ENCODE measurements at places on chromosomes 11 and 22.
A peak's percentile ranks its signal among the peaks of the same experiment; 100 is the strongest.

GRCh38 chr11:76735841-76736240 is 47.3 kb upstream of the TSKU start:
- DNase-seq: no peak

GRCh38 chr11:2558861-2559526 is 114.2 kb downstream of the KCNQ1 start:
- no peak for DNase-seq

DNA sequence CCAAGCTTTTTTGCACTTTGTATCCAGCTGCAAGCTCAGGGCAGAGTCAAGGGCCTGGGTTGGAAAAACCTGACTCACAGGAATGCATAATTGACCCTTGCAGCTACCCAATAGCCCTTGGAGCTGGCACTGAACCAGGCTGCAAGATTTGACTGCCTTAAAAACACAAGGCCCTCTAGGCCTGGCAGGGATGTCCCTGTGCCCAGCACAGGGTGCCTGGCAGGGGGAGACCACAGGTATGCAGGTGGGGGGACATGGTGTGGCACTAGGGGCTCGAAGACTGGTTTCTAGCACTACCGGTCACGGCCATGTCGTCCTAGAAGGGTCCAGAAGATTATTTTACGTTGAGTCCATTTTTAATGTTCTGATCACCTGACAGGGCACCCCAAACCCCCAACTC is 30.2 kb downstream of the SBF1 start:
- DNase-seq: peak; percentile 61

DNA sequence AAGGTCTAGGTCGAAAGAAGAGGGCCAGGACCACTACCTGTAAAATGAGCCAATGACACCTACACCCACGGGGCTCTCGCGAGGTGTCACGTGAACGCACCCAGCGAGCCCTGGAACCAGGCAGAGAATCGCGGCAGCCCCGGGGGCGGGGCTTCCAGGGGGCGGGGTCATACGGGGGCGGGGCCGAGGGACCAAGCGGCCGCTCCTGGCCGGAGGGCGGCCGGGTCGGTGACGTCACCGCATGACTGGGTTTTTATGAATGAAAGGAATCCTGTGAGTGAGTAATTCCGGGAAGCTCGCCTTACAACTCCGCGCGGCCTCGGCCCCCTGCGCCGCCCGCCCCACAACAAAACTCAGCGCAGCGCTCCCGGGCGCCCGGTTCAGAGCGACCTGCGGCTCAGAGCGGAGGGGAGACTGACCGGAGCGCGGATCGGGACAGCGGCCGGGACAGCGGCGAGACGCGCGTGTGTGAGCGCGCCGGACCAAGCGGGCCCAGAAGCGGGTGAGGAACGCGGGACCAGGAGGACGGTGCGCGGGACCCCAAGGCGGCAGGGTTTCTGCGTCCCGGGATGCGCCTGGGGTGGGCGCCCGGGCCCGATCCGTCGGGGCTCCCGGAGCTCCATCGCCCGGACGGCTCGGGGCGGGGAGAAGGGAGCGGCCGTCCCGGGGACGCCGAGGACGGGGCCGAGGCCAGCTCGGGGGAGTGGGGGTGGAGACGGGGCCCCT is at the start of gene MAFF:
Gene MAFF, plus strand, starts transcription at position 284 of the 726 bp plus-strand sequence. CDS start 11,860 bp downstream, outside the sequence.
- DNase-seq: peak; percentile 71

DNA sequence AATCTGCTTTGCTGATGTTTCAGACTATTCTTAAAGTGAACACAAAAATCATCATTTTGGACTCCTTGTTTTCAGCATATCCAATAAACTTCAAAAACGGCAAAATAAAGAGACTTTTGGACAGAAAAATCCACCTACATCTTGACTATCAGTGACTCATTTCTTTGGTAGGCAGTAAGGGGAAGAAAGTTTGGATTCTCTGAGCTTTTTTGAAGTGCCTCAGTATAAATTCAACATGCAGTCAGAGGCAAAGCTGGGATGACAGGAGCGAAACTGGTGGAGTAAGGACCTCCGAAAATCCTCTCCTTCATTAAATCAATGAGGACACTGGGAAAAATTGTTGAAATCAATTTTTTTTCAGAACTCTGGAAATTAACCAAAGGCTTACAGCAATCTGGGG is 29.7 kb downstream of the EFCAB6 start:
- no peak for DNase-seq

- no peak for DNase-seq
Observed at GRCh38 chr11:65035579-65035978, 5.4 kb upstream of the SAC3D1 start.

- DNase-seq: no peak
Observed at GRCh38 chr11:26994631-26995095, 751 bp downstream of the FIBIN start.

DNA sequence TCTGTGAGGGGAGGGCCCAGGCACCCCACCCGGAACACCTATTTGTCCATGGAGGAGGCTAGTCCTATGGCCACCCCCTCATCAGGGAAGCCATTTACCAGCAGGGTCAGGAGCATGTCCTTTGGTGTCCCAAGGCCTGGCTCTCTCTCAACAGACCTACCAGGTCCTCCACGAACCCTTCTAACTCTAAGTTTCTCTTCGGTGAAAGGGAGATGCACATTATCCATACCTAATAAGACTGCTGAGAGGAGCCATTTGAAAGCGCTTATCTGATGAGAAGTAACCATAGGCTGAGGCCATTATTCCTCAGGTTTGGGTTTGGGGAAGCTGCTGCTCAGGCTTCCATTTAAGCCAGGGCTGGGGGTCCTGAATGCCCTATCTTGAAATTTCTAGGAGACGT is 9.2 kb upstream of the TOP3B start:
- DNase-seq: no peak

DNA sequence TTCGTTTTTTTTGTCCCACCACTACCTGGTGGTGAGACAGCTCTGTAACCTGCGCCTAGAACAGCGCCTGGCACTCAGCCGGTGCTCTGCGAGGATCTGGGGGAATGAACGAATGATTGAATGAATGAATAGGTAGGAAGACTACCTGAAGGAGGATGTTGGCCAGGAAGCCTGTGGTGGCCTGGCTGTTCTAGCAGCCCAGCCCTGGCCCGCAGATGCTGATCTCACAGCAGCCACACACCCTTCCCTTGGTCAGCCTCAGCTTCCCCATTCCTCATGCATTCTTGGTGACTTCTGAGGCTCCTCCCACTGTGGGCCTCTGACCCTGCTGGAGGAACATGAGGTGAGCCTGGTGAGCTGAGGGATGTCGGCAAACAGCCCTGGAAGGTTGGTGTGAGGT is 3.7 kb downstream of the TRPM5 start:
- no peak for DNase-seq

GRCh38 chr22:46737976-46738646 is at the start of gene CERK:
Gene CERK (minus strand): TSS chr22:46738252. CDS start chr22:46738148, 104 bp downstream.
- peak; percentile 42 for DNase-seq

- DNase-seq: no peak
Observed at GRCh38 chr11:5258543-5259262, 4.1 kb upstream of the HBG2 start.

DNA sequence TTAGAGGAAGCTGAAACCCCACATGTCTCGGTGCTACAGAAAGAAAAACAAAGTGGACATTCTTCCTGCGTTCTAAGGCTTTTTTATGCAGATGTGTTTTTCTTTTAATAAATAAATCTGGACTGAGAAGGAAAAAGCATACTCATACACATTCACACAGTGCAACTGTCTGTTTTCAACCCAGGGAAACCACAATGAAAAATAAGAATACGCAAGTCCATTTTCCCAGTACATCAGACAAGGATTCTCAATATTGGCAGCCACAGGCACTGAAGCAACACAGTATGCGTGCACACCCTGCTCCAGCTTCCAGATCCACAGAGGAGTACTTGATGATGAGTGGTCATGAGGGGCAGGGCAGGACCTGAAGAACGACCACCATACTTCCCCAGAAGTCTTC is 86.9 kb downstream of the ETS1 start:
- no peak for DNase-seq

DNA sequence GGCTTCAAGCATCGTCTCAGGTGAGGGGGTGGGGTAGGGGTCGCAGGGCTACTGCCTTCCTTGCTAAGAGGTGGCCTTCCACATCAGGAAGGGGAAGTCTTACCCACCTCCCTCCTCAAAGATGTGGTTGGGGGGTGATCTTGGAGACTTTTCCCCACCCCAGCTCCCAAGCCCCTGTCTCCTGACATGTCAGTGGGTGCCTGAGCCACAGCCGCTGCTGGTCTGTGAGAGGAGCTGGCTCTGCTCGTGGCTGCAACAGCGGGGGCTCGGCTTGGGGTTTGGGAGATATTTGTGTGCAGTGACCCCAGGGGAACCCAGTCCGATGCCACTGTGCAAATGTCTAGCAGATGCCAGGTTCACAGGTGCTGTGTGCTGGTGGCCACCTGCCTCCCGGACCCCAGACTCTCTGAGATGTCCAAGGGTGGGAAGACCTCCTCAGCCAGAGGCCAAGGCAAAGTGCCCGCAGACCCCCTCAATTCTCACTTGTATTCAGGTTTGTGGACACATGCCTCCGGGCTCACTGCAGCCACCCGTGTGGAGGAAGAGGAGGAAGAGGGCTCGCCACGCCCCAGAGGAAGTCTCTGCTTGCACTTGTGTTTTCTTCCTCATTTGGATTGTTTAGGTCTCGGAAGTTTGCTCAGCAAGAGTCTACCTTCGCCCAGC is 1.9 kb downstream of the KCNQ1 start:
- DNase-seq: no peak

Data from H54 (cell line).